H9 (cell line): ENCODE measurements at places on chromosomes 2 and 18.

DNA sequence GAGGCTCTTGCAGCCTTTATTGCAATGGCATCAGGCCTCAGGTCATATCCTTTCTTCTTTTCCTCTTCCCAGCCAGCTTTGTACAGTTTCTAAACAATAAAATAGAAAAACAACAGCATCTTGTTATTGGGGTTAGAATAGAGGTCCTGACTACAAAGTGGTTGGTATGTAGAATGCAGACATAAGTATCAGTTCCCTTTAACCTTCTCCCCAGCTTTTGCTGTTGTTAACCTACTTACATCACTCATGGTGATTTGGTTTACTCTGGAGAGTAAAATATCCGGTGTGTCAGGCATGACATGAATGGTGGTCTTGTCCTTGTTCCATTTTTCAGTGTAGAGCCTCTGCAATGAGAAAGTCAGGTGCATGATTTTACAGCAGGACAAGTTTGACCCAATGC, 69.8 kb downstream of the NEB start:
- no peak for DNase-seq

- no peak for DNase-seq
Measured at GRCh38 chr2:149826471-149827125, 239.0 kb upstream of the MMADHC start.

GRCh38 chr2:12163866-12164265, 417.4 kb downstream of the LPIN1 start:
- no peak for DNase-seq

GRCh38 chr2:98465456-98466226, 21.0 kb downstream of the INPP4A start:
- DNase-seq: no peak

GRCh38 chr2:88499204-88499603, 46.7 kb upstream of the FOXI3 start:
- no peak for DNase-seq
